Lung (tissue), 17 donors: ENCODE measurements at places on chromosomes 6 and 20.

GRCh38 chr6:157813750-157814455 is 9.1 kb upstream of the SNX9 start:
- DNase-seq: no peak

DNA sequence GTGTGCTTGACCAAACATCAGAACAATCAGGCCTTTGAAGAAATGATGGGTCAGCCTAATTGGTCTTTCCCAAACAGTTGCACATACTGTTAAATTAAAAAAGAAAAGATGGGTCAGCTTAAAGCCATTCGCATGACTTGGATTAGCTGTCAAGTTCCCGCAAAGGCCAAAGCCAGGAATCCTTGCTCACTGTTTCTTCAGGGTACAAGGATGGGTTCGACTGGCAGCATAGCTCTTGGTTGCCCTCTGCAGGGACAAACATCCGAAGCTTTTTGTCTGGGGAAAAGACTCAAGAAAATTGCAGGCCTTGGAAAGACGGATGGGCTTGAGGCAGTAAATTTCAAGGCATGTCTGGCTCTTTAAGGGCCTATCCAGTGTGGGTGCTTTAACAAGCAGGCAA is 168.0 kb downstream of the HDGFL1 start:
- peak; percentile 78 for DNase-seq

DNA sequence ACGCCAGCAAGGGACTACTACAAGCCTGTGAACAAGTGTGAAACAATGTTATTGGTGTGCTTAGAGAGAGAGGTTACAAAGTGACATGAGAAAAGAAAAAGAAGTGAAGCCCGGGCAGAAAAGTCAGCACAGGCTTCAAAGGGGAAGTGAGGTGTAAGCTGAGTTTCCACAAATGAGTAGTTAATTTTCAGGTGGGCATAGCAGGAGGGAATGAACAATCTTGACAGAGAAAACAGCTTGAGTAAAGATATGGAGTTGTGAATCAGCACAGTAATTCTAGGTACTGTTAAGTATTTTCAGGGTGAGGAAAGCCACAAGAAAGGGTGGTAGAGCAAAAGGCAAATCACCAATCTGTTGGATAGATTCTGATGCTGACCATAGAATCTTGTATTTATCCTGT is 4.3 kb downstream of the KCNQ5 start:
- DNase-seq: no peak

- DNase-seq: no peak
These were observed 293.8 kb upstream of the RGS17 start for GRCh38 chr6:153424719-153425400.

- peak; percentile 18 for DNase-seq
These were observed 42.3 kb upstream of the NR2E1 start for GRCh38 chr6:108123481-108123929.

DNA sequence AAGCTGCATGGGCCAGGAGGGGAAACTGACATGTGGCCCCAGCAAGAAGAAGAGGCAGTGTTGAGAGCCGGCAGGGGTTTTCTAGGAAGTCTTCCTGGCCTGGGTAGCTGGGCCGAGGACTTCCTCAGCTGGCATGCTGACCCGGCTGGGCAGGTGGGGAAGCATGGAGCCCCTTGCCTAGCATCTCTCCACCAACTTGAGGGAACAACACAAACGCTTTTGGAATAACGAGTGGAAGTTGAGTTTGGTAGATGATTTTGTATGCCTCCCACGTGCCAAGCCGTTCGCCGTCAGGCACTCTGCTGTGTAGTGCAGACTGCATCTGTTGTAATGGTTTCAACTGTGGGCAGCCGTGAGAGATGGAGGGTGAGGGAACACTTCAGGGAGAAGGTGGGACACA is 7.3 kb downstream of the TMEM181 start:
- no peak for DNase-seq

DNA sequence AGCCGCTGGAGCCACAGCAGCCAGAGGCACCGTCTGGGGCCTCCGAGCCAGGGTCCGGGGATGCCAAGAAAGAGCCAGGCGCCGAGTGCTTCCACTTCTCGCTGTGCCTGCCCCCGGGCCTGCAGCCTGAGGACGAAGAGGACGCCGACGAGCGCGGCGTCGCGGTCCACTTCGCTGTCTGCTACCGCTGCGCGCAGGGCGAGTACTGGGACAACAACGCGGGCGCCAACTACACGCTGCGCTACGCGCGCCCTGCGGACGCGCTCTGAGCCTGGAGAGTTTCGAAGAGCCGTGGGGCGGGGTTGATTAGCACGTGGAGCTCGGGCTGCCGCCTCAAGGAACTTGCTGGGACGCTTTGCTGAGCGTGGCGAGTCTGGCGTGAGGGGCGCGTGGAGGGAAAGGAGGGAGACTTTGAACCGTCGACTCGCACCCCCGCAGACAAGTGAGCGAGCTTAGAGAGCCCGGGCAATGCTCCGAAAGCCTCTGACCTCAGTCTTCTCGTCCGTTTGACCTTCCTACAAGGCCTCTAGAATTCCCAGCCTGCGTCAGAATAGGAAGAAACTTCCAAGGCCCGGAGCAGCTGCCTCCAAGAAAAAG is 1.3 kb downstream of the PPP1R3G start:
- DNase-seq: peak; percentile 33

- DNase-seq: no peak
These were observed 151.5 kb downstream of the CD24 start for GRCh38 chr6:106823058-106823457.
